ENCODE measurements at places on chromosomes 5 and 9.
A peak's percentile ranks its signal among the peaks of the same experiment; 100 is the strongest.

DNA sequence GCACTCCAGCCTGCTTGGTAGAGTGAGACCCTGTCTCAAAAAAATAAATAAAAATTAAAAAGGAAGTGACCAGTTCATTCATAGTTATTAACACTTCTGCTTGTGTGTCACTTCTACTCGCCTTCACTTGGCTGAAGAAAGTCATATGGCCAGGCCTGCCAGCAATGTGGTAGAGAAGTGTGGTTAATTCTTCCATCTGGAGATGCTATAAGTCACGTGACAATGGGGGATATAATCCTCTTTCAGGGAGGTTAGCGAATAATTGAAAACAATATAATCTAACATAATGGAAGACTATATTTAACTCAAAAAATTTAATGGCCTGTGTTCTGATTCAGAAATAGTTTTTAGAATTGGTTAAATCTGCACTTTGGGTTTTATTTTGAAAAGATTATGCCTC is 305.6 kb downstream of the DOCK8 start:
- no peak for DNase-seq

DNA sequence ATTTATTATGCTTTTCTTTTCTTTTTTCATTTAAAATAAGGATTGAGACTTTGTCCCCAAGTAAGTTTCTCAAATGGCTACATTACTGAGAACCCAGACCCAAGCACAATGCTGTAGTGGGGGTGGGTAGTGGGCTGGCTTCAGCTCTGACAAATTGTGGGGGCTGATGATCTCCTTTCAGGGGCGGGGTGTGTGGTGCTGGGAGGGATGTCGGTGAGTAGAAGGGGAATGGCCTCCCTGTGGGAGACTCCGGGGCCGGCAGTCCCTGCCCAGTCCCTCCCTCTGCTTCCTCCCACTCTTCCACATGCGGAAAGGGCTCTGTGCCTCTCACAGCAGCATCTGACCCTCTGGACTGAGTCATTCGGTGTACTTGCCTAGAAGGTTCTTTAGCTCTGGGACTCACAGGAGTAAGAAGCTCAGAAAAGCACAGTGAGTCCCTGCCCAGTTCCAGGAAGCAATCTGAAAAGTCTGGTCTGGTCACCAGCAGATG is 14.3 kb downstream of the CD180 start:
- DNase-seq: no peak

GRCh38 chr9:37996819-37997217 is 72.2 kb downstream of the SHB start:
- DNase-seq: no peak

GRCh38 chr5:78985116-78985724 is at the start of gene ARSB:
Gene ARSB (minus strand): TSS chr5:78985310. CDS start chr5:78985248, 62 bp downstream.
- DNase-seq: peak; percentile 74

DNA sequence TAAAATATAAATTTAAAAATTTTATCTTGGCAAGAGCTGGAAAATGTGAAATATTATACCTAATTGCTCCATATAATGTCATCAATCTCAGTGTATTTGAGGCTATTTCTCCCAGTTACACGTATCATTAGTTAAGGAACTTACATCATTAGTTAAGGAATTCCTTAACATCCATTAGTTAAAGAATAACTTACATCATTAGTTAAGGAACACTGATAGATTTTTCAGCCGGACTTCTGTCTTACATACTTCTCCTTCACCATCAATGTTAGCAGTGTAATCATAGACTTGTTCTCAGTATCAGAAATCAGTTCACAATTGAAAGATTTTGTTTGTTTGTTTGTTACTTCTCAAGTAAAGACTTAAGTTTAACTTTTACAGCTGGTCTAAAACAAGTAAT is 524.4 kb upstream of the CHD1 start:
- no peak for DNase-seq

DNA sequence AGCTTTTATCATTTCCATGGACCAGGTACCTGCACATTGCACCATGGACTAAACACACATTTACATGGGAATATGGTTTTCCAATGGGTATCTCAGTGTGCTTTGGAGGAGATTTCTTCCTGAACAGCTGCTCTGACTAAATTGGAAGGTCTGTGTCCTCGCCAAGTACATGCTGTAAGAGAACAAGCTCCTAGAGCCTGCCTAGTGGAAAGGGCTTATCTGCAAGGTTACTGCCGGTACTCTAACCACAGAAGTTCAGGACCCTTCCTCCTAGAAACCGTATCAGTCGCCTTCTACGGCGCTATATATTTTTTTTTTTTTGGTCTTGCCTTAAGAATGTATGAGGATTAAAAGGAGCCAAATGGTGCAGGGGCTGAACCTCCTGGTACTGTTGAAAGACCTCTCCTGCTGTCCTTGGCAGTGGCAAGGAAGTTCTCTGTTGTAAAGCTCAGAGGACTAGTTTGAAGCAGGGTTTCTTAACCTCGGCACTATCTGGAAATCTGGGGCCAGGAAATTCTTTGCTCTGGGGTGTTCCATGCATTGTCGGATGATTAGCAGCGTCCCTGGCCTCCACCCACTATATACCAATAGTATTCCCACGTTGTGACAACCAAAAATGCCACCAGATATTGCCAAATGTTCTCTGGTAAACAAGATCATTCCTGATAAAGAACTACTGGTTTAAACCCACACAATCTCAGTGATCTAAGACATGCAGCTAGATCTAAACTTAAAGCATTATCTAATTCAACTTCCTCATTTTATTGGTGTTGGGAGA is 107.4 kb downstream of the FBXO38 start:
- no peak for DNase-seq

All from amygdala (tissue), 56 donors.